ENCODE measurements at places on chromosomes 7 and 10. TPM values are rescaled to one million over a fixed set of nuclear protein-coding genes. Genes with fewer than 3 reads are reported as not detected.

DNA sequence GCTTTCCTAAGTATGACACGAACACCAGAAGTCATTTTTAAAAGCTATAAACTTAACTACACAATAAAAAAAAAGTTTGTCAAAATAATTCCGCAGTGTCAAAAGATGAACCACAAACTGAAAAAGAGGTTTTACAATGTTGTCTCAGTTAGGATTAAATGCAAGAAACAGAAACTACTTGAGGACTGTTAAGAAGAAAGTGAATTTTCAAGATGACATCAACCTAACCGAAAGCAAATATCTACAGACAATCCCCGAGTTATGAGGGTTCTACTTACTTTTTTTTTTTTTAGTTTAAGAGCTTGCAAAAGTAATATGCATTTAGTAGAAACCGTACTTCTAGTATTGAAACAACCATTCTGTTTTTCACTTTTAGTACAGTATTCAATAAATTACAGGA, 62.3 kb downstream of the TFPI2 start:
- DNase-seq, result no peak

DNA sequence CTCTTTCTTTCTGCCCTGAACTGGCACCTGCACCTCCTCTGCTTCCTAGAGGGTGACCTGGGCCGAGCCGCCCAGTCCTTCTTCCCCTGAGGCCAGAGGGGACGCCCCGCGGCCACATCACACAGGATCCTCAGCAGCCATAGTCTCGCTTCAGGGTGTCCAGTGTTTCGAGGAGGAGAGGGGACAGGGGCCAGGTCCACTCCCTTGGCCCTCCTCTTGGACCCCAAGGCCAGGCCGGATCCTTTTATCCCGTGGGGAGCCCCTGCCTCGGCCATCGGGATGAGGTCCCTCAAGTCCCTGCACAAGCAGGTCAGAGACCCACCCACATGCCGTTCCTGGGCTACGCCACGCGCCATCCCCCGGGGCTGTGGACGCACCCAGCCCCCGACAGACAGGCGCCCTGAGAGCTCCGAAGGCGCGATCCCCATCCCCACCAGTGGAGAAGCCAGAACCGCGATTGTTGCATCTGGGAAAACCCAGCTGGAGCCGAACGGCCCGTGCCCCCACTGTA, 3.6 kb downstream of the BHLHA15 start:
- no peak for DNase-seq

DNA sequence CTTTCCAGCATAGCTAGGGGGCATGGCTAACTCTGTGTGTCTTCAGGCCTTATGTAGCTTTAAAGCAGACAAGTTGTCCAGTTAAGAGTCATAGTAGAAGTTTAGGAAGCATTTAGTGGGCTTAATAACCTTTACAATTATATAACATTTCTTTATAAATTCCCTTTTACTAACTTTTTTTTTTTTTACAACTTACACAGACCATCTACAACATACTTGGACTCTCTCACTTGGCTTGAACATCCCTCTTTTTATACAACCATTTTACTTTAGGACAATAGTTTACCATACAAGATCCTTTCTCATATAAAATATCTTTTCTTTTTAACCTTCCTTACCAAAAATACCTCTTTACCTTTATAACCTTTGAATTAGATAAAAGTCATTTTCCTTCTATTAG, 26.3 kb downstream of the SP4 start:
- no peak for DNase-seq

DNA sequence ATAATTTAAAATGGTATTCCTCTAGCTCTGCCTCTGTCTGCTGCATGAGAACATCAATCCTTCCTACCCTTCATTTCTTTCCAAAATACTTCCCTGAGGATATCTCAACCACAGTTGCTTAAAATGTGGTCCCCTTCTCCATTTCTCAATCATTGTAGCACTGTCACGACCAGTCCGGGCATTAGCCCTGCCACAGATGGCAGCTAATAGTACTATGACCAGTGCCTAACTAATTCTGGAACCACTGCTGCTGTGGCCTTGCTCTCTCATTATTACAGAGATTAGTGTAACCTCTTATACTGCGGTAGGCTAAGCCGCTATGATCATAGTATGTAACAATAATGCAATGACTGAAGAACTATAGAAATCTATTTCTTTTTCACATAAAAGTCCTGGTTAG, 66.0 kb downstream of the REEP3 start:
- DNase-seq, result no peak

DNA sequence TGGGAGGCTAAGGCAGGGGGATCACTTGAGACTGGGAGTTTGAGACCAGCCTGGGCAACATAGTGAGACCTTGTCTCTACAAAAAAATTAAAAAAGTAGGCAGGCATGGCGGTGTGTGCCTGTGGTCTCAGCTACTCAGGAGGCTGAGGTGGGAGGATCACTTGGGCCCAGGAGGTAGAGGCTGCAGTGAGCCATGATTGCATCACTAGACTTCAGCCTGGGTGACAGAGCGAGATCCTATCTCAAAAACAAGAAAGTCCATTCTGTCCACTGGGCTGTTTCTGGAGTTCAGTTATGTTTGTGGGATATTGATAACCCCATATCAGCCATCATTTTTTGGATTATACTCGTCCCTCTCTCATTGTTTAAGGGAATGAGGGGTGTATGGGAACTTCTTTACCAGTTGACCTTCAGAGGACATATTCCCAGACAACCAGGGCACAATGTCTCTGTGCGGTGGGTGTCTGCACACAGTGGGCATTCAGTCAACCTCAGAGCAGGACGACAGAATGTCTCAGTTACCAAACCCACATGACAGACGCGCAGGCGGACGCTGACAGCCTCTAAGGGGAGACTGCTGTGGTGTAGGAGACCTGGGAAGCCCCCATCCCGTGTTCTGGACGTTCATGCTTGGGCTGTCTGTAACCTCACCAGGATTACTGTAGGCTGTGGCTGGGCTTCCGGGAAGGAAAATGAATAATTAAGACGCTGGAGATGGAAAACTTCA, 69.4 kb downstream of the CARD11 start:
- DNase-seq, result no peak

DNA sequence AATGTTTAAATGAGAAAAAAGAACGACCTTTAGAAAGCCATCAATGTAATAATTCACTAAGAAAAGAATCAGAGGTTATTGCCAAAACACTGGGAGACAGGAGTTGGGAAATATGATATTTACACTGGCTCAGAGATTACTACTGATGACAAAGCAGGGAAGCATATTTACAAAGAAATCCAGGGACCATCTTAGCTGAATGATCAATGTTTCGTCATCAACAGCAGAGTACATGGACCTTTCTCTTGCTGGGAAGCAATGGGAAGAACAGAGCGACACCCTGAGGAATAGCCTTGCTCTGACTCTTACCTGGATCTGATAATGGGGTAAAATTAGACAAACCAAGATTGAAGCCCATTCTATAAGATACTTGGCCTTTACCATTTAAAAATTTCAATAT, 1293.5 kb downstream of the XPNPEP1 start:
- no peak for DNase-seq

- DNase-seq, result no peak
Measured at GRCh38 chr10:109939315-109939961, 16.1 kb upstream of the XPNPEP1 start.

GRCh38 chr7:100013328-100013676, 2.1 kb upstream of the ZKSCAN1 start:
- no peak for DNase-seq

DNA sequence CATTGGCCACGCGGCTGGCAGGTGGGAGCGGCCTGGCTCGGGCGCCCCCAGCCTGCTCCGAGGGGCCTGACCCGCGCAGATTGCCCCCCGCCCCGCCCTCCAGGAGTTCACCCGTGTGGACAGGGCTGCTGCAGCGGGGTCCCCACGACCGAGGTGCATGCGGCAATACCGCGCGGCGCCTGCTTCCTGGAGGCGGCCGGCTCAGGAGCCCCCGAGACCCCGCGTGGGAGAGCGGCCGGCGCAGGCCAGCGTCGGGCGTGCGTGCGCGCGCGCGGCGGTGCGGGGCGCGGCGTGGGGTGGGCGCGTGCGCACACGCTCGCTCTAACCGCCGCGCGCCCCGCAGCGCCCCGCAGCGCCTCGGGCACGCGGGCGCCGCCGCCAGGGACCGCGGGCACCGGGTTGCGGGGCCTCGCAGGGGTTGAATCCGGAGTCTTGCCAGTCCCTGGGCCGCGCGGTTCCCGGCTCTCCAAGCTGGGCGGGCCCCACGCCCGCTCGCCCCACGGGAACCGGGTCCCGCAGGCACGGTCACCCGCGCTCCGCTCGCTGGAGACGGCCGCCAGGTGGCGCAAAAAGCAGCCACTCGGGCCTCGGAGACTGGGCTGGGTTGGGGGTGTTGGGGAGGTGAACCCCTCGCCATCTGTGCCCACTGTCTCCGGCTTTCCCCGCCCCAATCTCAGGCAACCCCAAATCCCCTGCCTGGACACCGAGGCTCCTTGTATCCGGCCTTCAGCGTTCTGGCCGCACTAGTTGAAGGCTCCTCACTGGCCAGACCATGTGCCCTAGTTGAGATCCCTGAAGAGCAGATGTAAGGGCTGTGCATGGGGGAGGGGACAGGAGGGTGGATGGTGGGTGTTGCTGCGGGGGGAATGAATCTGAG, 1.3 kb upstream of the ACHE start:
- no peak for DNase-seq

DNA sequence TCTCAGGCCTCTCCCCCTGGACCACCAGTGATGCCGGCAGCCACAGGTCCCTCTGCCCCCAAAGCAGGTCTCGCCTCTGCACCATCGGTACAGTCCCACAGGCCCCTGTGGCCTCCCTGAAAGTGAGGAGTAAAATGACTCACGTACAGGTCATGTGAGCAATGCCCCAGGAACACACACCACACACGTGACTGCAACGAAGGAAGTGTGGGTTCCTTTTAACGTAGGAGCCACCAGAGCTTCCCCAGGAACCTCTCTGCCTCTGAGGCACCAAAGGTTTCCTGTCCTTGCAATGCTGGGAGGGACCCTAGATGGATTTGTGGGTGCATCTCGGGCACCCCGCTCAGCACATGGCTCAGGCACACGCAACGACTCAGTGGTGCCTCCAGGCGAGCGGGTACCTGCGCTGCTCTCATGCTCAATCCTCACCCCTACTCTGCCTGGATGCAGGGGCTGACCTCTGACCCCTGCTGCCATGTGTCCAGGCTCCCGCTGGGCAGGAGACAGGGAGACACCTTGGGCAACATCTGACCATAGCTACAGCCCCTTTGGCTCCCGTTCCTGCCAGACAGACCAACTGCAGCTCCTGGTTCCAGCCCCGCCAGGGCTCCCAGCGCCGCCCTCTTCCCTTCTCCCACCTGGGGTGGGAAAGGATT, 120.7 kb downstream of the PRKAG2 start:
- DNase-seq, result peak; percentile 11

The CLDN3 gene
- total RNA-seq, result not detected

The IKZF1 gene
- total RNA-seq, result 183 TPM

The DGKI gene
- total RNA-seq, result under 0.01 TPM

The KLF14 gene
- total RNA-seq, result not detected

The HEPACAM2 gene
- under 0.01 TPM for total RNA-seq

The TMEM229A gene
- total RNA-seq, result not detected

The HOXA5 gene
- total RNA-seq, result 30.4 TPM

The PHYHIPL gene
- total RNA-seq, result under 0.01 TPM

The ZNF783 gene
- total RNA-seq, result 19.9 TPM

The ZNF746 gene
- total RNA-seq, result 36.1 TPM

The RELN gene
- not detected for total RNA-seq

The DRGX gene
- total RNA-seq, result not detected

Measured in hematopoietic multipotent progenitor cell (in vitro differentiated cells).